ENCODE measurements at places on chromosomes 3 and 15.

GRCh38 chr3:42518800-42519567 is 16.5 kb downstream of the VIPR1 start:
- DNase-seq = no peak

- DNase-seq = no peak
Observed at GRCh38 chr3:188279502-188280335, 125.8 kb downstream of the LPP start.

DNA sequence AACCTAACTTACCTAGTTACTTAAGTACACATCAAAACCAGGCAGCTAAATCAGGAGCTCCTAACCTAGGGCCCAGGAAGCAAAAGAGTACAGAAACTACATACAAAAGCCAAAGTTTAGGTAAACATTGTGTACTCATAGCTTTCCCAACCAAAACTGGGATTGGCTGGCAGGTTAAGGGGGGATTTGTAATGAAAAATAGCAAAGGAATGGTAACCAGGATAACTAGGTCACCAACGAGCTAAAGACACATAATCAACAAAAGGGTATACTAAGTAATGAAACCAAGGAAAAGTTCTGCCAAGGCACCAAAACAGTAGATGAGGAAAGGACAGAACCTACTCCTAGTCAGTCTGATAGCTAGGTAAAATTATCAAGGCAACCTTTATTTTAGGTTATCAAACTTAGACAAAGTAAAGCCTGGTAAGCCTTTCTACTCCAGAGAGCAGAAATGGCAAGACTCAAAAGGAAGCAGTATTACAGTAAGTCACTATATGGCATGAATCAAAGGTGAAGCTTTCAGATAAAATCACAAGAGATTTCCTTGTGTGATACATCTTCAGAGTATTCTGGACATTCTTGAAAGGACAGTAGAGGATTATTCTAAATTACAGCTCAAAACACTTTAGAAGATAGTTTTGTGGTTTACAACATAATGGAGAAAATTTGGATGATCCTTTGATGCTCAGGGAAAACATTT is 10.2 kb downstream of the TRA2B start:
- no peak for DNase-seq

DNA sequence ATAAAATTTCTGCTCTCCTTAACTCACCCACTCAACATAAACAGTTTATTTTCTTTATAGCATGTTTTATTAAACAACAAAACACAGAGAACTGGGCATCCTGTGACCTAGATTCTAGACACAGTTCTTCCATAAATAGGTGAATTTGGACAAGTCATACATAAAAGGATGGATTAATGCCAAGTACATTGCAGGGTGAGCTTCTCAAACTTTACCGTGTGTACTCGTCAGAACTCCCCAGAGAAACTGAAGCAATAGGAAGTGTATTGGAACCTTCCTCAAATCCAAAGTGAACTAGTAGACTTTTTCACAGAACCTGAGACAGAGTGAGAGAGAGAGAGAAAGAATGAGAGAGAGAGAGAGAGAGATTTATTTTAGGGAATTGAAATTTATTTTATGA is 139.7 kb downstream of the CD47 start:
- DNase-seq = no peak

DNA sequence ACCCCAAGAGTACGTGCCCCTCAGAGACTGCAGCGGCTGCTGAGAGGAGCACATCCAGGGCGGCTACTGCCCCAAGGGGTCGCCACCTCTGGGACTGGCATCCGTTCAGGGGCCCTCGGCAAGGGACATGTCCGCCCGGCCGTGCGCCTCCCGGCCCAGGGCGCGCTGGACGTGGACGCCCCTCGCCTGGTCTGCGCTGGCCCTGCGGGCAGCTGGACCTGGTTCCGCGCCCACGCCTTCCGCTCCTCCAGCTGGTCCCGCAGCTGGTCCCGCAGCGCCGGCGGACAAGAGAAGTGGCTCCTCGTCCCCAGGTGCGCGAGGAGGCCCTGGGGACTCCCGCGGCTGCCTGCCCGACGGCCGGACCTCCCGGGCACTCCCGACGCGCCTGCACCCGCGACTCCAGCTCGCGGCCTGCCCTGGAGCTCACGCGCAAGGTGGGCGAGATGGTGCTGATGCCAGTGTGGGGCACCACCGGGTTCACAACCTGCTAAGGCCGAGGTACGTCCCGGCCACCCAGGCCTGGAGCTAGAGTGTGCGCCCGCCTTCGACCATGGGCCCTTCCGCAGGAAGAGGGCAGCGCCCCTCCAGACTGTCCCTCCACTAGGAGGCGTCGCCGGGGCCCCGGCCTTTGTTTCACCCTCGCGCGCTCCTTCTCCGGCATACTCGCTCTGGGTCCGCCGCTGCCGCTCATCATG is 14.4 kb upstream of the GP9 start:
- DNase-seq = no peak

DNA sequence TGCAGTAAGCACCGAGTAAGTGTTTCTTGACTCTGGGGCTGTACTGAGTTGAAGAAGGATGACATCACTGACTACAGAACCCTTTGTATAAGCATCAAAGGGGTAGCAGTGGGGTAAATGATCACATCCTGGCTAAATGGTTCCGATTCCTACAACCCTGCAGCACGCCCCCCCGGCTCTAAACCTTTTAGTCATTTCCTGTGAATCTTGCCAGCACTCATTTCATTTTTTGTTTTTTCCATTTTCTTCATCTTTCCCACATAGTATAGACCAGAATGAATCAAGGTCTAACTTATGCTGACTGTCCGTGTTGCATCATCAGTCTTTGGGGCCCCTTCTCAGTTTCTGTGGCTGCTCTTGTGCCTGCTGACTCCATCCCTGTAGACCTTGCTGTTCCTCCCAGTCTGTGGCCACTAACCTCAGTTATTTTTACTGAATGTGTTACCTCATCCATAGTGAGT is 383.1 kb upstream of the TPRG1 start:
- no peak for DNase-seq

DNA sequence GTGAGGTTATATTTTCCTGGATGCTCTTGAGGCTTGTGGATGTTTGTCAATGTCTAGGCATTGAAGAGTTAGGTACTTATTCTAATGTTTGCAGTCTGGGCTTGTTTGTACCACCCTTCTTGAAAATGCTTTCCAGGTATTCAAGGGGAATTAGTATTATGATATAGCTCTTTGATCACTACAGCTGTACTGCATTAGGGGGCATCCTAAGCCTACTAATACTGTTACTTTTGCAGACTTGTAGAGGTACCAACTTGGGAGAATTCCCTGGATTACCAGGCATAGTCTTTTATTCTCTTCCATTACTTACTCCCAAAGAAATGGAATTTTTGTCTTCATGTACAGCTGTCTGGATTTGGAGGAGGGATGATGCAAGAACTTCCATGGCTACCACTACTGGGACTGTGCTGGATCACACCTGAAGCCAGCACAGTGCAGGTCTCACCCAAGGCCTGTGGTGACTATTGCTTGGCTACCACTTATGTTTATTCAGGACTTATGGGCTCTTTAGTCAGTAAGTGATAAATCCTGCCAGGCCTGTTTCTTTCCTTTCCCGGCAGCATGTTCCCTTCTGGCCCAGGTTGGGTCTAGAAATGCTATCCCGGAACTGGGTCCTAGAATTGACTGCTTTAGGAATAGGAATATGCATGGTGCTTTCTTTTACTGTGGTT is 402.9 kb downstream of the IL20RB start:
- DNase-seq = no peak

DNA sequence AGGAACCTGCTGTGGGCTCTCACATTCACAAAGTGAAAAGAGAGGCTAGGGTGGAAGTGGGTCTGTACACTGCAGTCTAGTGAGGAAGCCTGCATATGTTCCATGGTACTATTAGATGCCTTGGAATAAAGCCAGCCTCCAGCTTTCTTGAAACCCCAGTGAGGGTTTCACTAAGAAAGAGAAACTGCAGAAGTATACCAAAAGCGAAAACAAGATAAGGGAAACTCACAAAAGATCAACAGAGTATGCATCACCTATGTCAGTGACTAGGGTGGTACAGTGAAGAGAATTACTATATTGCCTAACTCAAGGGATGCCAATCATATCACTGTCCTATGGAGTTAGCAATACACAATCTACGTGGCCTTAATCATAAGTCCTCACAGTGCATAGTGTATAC is 212.5 kb upstream of the GADL1 start:
- no peak for DNase-seq

- no peak for DNase-seq
Observed at GRCh38 chr3:126937533-126937932, 45.4 kb upstream of the PLXNA1 start.

GRCh38 chr3:22089284-22089683 is 338.3 kb upstream of the ZNF385D start:
- DNase-seq = no peak

GRCh38 chr3:45210308-45211041 is 15.6 kb downstream of the TMEM158 start:
- peak; percentile 39 for DNase-seq

GRCh38 chr15:62856466-62857246 is 185.9 kb upstream of the TPM1 start:
- no peak for DNase-seq

DNA sequence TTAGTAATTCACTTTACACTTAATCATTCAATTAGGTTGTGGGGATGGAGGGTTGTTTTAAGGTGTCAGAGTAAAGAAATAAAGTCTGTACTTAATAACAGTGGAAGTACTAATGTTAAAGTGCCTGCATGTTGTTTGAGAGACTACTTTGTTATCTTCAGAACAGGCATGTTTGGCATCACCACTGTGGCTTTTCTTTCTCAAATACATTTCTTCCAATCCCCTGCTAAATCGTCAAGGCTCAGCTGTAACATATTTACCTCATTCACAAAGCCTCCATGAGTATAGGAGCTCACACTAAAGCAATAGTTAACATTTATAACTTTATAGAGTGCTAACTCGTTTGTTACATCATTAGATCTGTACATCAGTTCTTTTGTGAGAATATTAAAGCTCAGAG is 2.6 kb downstream of the TIMMDC1 start:
- no peak for DNase-seq

GRCh38 chr3:62562596-62562995 is 189.2 kb upstream of the FEZF2 start:
- no peak for DNase-seq

GRCh38 chr3:168782193-168782592 is 686.5 kb upstream of the GOLIM4 start:
- DNase-seq = no peak

- DNase-seq = no peak
Observed at GRCh38 chr3:45795882-45796765, at the start of gene SLC6A20. Gene SLC6A20, minus strand, starts transcription at chr3:45796536. Its CDS starts 117 bp downstream, at chr3:45796419.

GRCh38 chr3:17894434-17895060 is 152.1 kb upstream of the TBC1D5 start:
- DNase-seq = no peak

DNA sequence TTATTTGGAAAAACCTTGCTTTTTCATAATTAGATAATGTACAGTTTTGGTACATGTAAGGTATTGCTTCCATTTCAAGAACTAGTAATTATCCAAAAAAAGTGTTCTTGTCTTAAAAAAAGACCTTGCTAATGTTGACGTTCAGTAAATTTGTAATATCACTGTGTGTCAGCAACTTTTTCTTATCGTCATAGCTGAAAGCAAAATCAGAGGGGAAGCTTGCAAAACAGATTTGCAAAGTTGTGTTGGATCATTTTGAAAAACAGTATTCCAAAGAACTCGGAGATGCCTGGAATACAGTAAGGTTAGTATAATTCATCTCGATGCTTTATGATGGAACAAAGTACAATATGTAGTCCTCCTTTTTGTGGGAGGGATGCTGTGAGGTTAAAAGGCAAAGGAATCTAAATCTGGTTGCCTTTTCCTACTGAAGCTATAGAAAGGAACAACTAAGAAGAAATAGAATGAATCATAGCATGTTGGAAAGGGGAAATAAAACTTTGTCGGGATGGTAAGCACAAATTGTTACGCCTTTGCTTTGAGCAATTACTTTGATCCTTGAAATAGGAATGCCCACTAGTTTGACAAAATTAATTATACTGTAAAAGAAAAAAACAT is 1.5 kb downstream of the NSUN3 start:
- no peak for DNase-seq

DNA sequence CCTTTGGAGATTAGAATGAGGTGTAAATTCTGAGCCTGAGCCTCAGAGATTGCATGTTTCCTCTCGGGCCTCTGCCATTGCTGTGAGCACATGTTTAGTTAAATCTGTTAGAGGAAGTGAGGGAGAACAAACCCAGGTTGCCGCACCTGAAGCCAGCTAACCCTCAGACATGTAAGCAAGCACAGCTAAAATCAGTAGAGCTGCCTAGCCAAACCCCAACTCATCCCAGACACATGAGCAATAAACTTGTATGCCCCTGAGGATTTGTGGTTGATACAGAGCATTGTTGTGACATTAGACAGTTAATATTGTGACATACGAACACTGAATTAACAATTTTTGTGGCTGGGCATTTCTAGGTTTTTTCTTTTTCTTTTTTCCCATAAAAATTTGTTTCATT is 41.9 kb downstream of the NMD3 start:
- DNase-seq = no peak

DNA sequence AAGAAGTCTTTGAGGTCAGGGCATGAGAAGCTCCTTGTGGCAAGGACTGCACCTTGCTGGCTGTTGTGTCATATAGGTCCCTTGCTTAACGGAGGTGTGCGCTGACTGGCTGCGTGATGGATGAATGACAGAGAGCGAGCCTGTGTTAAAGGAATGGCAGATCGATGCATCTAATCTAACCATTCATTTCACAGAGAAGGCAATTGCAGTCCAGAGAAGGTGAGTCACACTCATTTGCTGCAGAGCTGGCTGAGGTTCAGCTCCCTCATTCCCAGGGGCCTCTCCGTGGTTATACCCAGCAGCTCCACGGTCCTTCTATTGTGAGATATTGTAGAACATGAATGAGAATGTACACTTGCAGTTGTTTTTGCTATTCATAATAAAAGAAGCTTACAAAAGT is 289.3 kb downstream of the EPHB1 start:
- DNase-seq = no peak

GRCh38 chr3:32930161-32930560 is 21.3 kb upstream of the CCR4 start:
- no peak for DNase-seq

GRCh38 chr15:33915571-33916407 is 52.5 kb upstream of the CHRM5 start:
- no peak for DNase-seq

DNA sequence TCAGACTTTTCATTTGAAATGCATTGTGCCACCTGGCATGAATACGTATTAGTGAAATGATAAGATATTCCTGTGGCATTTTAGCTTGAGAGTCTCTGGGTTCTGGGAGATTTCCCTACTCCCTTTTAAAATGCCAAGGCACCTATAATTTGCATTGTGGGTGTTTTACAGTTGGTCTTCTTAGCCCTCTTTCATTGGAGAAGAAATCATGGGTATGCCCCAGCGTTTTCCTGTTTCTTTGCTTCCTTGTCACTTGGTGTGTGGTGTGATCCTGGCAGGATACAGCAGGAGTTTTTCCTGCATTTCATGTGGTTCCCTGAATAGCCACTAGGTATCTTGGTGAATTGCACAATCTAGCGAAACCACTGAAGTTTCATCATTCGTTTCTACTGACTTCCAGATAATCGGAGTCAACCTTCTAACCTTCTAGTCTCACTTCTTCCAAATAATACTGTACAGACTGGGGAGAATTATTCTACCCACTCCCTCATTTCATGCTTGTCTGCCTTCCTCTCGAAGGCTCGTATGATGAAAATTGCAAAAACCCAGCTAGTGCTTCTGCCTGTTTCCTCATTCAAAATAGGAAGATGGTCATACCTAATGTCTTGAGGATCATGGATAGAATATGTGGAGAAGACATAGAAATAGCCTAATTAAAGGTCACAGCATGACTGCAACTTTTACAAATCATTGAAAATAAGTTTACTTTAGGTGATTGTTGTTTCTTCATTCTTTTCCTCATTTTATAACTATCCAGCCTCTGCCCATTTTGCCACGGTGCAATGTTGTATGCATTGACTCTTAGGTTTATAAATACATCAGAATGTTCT is 2.6 kb downstream of the BHLHE40 start:
- DNase-seq = no peak

- DNase-seq = no peak
Observed at GRCh38 chr3:182829761-182830405, 36.6 kb downstream of the ATP11B start.

Measured in memory B cell (primary cell).